ENCODE measurements at places on chromosomes 2 and 18.
A peak's percentile ranks its signal among the peaks of the same experiment; 100 is the strongest.

DNA sequence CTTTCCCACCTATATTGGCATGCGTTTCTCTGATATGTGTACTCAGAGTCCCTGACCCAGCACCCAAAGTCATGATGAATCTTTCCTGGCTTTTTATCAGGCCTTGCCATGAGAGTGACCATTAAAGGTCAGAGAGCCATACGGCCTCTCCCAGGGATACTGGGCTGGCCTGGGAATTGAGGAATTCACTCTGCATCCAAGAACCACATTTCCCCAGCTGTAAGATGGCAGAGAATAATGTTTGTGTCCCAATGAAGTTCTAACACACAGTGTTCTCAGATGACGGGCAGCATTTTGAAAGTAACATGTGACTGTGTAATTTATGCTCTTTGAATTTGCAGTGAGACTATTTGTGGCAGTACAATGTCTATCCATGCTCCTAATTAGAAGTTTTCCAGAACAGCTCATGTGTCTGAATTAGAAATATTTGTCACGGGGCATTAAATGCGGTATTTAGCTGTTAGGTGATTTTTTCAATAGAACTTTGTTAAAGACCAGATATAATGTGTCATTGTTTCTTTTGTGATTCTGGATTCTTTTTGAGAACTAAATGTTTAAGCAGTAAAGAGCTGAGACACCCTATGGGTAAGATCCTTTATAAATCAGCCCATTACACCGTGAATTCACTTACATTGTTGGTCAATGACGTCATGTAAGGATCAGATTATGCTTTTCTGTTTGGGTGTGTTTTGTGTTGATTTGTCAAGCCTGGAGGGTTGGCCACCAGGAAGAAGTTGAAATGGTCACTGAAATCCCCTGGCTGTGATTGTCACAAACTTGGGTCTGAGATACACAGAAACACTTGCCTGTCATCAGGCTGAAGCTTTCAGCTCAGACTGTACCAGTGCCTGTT is 7.3 kb upstream of the SLC3A1 start:
- no peak for DNase-seq

- DNase-seq, result no peak
These were observed 29.0 kb upstream of the TAF1B start for GRCh38 chr2:9814129-9814868.

- DNase-seq, result no peak
These were observed 14.6 kb downstream of the POU3F3 start for GRCh38 chr2:104868505-104868866.

GRCh38 chr2:191013682-191013931 is 364 bp downstream of the STAT1 start:
- no peak for DNase-seq

DNA sequence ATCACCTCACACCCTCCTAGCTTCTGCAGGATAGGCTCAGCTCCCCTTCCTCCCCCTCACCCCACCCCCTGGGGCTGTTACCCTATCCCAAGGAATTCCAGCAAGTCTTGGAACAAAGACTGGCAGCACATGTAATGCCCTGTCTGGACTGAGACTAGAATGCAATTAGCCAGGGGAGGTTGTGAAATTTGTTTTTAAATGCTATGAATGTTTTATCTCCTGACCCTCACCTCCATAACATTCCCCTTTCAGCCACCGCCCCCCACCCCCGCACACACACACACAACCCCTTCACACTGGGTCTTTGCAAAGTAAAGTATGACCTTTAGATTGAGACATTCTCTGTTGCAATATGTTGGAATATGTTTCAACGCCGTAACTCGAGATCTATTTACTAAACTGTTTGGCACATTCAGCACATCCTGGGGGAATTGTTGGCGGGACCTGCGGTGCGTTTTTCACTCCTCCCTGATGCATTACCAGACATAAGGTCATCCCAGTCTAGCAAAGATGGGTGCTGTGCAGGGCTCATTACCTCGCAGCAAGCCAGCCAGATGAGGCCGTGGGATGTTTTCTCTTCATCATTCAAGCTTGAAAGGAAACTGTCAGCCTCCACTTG is 290.7 kb upstream of the SLC14A2 start:
- DNase-seq, result peak; percentile 12
